ENCODE measurements at places on chromosomes 3 and 15. TPM values are rescaled to one million over a fixed set of nuclear protein-coding genes. Genes with fewer than 3 reads are reported as not detected.

- no peak overlapping the region for H3K27ac ChIP-seq
- H3K27me3 ChIP-seq: peaks cover 23% of the 10 kb centered on the region
- H3K4me1 ChIP-seq: peaks cover 2% of the 10 kb centered on the region
- no peak overlapping the region for H3K4me3 ChIP-seq
- no peaks in the 10 kb centered on the region for H3K36me3 ChIP-seq
Measured at GRCh38 chr3:160183345-160184076, 41.7 kb upstream of the C3orf80 start.

- H3K4me3 ChIP-seq: no peak overlapping the region
- peaks cover 18% of the 10 kb centered on the region for H3K27me3 ChIP-seq
- no peak for DNase-seq
- H3K4me1 ChIP-seq: no peaks in the 10 kb centered on the region
Measured at GRCh38 chr3:170502297-170502696, 83.6 kb downstream of the SLC7A14 start.

ASB7 gene
- 21.5 TPM for total RNA-seq

TRIM42 gene
- not detected for total RNA-seq

DNA sequence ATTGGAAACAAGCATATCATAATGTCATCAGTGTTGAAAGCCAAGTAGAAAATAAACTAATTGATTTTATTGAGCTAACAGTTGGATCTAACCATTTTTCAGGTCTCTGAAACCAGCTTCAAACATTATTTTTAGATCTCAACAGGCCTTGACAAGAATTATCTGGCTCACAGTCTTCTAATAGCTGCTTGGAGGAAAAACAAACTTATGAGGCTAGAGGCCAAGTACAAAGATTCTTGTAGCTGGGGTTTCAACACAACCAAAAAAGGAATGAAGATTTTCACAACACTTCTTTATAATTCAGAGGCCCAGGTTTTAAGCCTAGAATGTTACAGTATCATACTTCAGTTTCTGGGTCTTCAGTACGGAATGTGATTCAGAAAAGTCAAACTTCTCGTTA, 3.7 kb downstream of the SETMAR start:
- H3K27ac ChIP-seq: no peak overlapping the region
- no peaks in the 10 kb centered on the region for H3K27me3 ChIP-seq
- peaks cover 18% of the 10 kb centered on the region for H3K4me1 ChIP-seq
- no peak overlapping the region for H3K4me3 ChIP-seq
- peaks cover 20% of the 10 kb centered on the region for H3K36me3 ChIP-seq

DNA sequence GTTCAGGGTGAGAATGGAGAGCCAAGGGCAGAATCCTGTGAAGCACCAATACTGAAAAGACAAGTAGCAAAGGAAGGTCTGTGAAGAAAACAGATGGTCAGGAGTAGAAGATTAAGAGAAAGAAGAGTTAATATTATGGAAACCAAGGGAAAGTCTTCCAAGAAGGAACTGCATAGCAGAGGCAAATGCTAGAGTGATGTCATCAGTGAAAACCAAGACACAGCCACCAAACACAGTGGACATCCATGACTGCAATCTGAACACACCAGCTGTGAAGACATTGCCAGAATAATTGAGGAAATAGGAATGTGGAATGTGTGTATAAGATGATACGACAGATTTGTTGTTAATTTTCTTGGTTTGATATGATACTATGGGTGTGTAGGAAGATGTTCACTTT, 26.8 kb upstream of the ZBTB38 start:
- H3K36me3 ChIP-seq: no peaks in the 10 kb centered on the region
- DNase-seq: no peak
- peaks cover 11% of the 10 kb centered on the region for H3K27me3 ChIP-seq
- H3K4me3 ChIP-seq: no peak overlapping the region
- H3K27ac ChIP-seq: no peak overlapping the region
- no peaks in the 10 kb centered on the region for H3K4me1 ChIP-seq

- peaks cover 7% of the 10 kb centered on the region for H3K36me3 ChIP-seq
- DNase-seq: no peak
- H3K27ac ChIP-seq: no peak overlapping the region
Measured at GRCh38 chr15:50250760-50251394, 14.6 kb downstream of the HDC start.

ADCY5 gene
- not detected for total RNA-seq

C2CD4A gene
- total RNA-seq: not detected

RBSN gene
- total RNA-seq: 21.3 TPM
